ENCODE measurements at places on chromosomes 7 and 10.

DNA sequence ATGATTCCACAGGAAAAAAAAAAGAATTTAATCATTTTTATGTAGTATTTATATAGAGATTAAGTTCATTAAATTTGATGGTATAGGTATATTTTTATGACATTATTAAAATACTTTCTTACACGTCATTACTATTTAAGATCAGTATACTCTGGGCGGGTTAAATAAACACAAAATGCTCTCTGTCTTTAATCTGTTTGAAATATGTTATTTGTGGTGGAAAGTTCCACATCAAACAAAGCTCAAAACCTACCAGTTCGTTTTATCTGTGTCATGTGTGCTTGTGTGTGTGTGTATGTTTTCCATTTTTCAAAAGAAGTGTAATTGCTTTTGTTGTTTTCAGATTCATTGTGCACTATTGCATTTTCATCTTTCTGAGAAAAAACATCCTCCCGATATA is 488.5 kb downstream of the ANKRD7 start:
- no peak for DNase-seq

GRCh38 chr10:58512491-58513187 is at the start of gene BICC1:
TSS of gene BICC1 (plus strand) at chr10:58512872. CDS start at chr10:58513144, 272 bp downstream.
- DNase-seq = peak; percentile 44

GRCh38 chr7:77348371-77348813 is 67.8 kb downstream of the GSAP start:
- DNase-seq = peak; percentile 92

GRCh38 chr7:36734731-36735130 is 10.4 kb upstream of the AOAH start:
- DNase-seq = no peak

DNA sequence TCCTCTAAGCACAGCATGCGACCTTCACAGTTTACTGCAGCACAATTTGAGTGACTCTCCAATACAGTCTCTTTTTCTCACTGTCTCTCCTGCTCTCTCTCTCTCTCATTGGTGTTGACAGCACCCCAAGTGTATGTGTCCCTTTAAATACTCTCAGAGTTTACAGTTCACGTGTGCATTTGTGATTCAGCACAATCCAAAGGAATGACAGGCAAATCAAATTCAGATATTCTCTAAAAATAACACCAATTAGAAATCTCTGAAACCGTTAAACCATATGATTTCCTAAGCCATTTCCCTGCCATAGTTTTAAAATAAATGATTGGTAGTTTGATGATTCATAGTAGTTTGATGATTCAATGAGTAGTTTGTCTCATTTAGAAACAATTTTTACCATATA is 104.0 kb upstream of the GAD2 start:
- no peak for DNase-seq

DNA sequence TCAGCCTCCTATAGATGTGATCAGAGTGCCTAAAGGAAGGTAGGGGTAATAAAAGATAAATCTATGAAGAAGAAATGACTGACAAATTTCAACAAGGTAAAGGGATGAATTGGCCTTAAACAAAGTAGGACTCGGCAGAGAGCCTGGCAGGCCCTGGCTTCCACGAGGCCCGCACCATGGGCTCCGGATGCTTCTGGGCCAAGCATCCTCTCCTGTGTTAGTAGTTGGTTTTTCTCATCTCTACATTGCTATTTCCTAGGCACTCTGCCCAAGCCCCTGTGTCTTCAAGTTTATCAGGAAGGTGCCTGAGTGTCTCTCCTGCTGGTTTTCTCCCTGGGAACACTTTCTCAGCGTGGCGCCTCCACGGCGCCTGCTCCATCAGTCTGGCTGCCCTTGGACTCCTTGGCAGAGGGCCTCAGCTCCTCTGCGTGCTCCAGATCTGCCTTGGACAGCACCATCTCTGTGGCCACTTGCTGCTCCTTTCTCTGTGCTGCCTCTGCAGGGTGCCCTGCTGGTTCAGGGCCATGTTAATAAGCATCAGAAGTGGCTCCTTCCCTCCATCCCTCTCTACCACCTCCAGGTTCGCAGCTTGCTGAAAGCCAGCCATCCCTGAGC is 413.3 kb upstream of the DPP6 start:
- DNase-seq = no peak
